ENCODE measurements at places on chromosomes 3 and 15.
A peak's percentile ranks its signal among the peaks of the same experiment; 100 is the strongest.

GRCh38 chr3:73766599-73767381 is 142.0 kb upstream of the PDZRN3 start:
- DNase-seq = no peak

DNA sequence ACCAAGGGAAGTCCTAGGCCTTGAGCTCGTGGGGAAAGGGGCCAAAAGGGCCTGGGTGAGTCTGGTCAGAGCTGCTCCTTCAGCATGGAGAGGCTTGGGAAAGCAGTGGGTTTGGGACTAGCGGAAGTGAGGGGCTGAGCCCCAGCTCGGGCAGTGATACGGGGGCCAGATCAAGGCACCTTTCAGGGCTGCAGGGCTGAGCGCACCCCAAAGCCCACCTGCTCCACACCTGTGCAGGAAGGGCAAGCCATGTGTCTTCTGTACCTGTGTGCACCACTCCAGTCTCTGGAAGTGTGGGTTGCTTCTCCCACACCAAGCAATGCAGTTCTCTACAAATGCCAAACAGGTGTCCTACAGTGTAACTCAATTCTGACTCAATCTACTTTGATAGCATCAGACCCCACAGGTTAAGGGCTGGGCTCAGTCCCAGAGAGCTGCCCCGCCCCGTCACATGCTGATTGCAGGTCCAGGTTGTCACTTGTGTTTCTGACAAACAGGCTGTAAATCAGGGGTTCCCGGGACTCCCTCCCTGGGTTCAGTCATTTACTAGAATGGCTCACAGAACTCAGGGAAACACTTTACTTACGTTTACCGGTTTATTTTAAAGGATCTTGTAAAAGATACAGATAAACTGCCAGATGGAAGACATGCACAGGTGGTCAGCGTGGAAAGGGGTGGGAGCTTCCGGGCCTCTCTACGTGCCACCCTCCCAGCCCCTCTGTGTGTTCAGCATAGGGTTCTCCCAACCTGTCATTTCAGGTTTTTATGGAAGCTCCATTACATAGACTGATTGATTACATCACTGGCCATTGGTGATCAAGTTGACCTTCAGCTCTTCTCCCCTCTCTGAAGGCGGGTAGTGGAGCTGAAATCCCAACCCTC is 28.8 kb upstream of the KLF13 start:
- DNase-seq = peak; percentile 65

- DNase-seq = no peak
Observed at GRCh38 chr3:28935146-28935545, 345.7 kb upstream of the RBMS3 start.

GRCh38 chr3:124688581-124689454 is 41.4 kb upstream of the UMPS start:
- peak; percentile 89 for DNase-seq

GRCh38 chr3:179020112-179020511 is 51.5 kb downstream of the ZMAT3 start:
- no peak for DNase-seq

DNA sequence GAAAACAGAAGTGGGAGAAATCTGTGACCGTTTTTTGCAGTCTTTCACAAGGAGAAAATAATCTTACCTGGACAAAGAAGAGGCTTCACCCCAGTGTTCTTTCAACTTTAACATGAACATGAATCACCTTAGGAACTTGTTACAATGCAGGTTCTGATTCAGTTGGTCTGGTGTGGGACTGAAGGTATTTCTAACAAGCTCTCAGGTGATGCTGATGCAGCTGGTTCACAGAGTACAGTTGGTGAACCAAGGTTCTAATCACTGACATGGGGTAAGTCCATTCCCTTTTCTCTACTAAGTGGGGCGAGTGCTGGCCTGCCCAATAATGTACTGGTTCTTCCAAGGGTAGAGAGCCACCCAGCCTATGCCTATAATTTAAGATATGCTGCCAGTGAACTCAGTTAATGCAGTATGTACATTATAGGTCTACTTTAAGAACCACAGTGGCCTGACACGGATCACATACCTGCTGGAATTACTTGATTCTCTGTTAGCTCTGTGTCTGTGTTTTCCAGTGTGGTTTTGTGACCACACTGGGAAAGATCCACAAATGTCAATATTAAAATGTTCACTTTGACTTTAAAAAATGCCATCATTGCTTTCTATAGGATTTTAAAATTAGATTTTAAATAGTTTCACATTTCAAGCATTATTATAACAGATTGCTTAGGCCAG is 304.1 kb downstream of the ZNF621 start:
- peak; percentile 15 for DNase-seq

GRCh38 chr3:74409066-74409465 is 205.4 kb downstream of the CNTN3 start:
- no peak for DNase-seq

GRCh38 chr3:153099131-153099530 is 62.9 kb upstream of the RAP2B start:
- no peak for DNase-seq

DNA sequence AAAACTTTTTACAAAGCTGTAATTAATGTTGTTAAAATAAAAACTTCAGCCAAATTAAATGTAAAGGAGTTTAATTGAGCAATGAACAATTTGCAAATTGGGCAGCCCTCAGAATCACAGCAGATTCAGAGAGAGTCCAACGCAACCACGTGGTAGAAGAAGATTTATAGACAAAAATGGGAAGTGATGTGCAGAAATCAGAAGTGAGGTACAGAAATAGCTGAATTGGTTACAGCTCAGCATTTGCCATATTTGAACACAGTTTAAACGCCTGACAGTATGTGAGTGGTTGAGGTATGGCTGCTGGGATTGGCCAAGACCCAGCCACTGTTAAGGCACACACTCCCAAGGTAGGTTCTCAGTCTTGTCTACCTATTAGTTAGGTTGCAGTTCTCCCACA is 14.4 kb upstream of the PLA2G4D start:
- no peak for DNase-seq

GRCh38 chr3:99562990-99563607 is 75.3 kb upstream of the COL8A1 start:
- DNase-seq = no peak

DNA sequence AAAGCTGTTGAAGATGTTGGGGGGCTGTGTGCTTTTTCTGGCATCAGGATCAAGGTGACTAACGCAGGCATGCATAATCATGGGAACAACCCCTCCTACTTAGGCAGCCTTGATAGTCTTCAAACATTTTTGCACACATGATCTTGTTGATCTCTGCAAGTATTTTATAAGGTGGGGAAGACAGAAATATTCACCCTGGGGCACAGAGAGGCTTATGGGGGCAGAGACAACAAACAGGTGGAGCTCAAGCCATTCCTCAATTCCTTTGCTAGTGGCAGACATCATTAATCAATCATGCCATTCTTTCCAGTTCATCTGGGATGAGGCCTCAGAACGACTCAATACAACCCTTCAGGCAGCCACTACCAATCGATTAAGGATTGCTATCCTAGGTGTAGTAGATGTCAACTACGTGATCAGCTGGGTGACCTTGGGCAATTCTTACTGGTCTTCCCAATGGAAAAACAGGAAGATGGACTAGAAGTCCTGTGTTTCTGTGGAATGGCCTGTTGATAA is 110.3 kb upstream of the SMAD3 start:
- no peak for DNase-seq

DNA sequence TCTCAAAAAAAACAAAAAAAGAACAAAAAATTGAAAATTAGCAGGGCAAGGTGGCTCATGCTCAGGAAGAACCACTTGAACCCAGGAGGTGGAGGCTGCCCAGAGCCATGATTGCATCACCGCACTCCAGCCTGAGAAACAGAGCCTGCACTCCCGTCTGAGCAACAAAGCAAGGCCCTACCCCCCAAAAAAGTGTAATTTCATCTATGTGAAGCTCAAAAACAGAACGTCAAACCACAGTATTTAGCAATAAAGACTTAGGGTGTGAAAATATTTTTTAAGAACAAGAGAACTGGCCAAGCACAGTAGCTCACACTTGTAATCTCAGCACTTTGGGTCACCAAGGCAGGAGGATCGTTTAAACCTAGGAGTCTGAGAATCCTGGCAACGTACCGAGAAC is 38.2 kb downstream of the STAG1 start:
- DNase-seq = no peak

DNA sequence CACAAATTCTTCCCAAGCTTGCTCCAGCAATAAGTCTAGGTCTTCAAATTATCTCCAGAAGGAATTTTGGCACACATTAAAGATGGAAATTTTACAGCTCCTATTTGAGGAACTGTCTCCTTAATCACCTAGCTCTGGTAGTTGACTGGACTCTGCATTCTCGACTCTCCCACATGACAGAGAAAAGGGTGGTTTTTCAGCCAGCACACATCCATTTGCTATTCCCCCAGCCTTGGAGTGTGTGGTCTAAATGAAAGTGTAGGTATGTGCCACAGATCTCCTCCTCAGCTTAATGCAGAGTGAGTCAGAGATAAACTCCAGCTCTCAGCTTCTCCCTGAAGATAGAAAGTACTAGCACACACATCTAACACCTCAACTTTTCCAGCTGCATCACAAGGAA is 62.2 kb upstream of the ALCAM start:
- no peak for DNase-seq

DNA sequence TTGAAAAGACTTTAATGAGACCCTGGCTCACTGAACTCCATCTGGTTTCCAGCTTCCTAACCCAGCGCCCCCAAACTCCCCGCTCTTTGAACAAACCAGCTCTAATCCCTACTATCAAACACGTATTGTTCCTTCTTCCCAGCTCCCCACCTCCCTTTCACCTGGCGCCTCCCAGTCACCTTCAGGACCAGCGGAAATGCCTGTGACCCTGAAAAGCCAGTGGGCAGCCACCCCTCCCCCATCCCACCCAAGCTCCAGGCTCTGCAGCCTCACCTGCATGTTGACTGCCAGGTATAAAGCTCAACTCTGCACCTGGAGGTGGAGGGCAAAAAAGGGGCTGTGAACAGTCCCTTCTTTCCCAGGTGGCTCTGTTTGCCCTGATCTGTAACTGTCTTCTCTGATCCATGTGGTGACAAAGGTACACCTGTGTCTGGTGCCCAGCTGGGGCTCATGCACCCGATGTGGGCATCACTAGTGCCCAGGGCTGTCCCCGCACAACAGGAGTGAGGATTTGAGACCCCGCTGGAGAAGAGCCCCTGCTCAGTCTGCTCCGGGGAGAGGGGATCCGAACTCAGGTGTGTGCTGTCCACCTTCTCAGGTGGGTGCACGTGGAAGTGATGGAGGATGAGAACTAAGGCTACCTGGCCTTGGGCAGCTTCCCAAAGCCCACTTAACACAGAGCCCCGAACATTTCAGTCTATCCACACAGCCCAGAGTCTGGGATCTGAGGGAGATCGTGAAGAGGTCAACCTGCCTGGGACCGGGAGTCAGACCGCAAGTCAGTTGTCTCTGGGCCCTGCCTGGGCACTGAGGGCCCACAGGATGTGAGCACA is 128.9 kb downstream of the NSMCE3 start:
- DNase-seq = peak; percentile 80

- no peak for DNase-seq
Observed at GRCh38 chr15:63519041-63519440, 14.6 kb downstream of the USP3 start.

GRCh38 chr15:38201714-38202113 is 50.9 kb upstream of the SPRED1 start:
- DNase-seq = no peak

GRCh38 chr15:70252951-70253320 is 155.2 kb upstream of the TLE3 start:
- DNase-seq = no peak

- DNase-seq = peak; percentile 89
Observed at GRCh38 chr15:75454471-75455378, 3.2 kb upstream of the SIN3A start.

- DNase-seq = no peak
Observed at GRCh38 chr15:53320816-53321215, 438.6 kb downstream of the WDR72 start.

GRCh38 chr3:71688121-71688520 is 37.1 kb downstream of the EIF4E3 start:
- no peak for DNase-seq

GRCh38 chr15:89430530-89431341 is 65.6 kb downstream of the RHCG start:
- DNase-seq = peak; percentile 95

- DNase-seq = no peak
Observed at GRCh38 chr3:30231277-30232141, 374.9 kb upstream of the TGFBR2 start.

DNA sequence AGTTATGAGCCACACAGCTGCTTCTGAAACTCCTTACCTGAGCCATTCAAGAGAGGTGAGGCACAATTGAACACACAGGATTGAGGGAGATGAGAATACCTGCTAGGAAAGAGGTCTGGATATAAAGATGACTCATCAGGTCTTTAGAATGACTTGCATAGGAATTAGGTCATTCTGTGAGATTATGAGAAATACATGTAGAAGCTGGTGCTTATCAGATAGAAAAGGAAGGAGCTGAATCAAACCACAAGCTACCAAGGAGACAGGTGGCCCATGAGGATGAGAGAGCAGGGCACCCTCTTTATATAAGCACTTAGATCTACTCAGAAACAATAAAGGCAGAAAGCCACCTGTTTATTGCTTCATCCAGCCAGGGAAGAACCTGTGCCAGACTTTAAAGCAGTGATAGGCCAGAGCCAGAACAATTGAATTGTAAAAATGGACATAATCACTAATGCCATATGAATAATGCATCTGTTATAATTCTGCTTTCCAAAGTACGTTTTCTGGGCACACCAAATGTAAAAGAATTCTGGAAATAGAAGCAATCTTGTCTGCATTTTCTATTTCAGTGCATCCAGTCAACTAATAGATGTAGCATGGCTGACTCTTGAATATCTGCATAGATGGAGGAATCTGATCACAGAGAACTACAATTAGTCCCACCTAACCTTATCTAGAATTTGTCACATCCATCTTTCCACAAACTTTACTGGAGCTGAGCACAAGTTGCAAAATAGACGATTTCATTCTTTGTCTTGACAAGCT is 74.9 kb downstream of the PIK3R4 start:
- no peak for DNase-seq

DNA sequence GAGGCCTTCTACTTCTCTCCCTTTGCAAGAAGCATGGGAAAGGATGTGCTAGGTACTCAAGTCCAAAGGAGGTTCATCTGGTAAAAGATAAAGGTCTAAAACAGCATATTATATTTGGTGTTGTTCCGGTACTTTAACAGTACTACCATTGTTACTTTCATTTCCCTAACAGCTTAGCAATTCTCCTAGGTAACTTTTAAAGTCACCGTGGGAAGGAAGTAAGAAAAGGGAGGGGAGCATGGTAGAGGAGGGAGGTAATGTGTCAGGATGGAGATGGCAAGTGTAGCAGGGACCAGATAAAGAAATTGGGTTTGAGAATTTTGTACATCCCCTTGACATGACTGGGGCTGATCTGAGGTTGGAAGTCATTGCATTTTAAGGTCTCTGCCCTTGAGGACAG is 89.4 kb upstream of the SKOR1 start:
- DNase-seq = no peak

GRCh38 chr3:134832585-134832984 is 37.5 kb downstream of the EPHB1 start:
- DNase-seq = no peak

DNA sequence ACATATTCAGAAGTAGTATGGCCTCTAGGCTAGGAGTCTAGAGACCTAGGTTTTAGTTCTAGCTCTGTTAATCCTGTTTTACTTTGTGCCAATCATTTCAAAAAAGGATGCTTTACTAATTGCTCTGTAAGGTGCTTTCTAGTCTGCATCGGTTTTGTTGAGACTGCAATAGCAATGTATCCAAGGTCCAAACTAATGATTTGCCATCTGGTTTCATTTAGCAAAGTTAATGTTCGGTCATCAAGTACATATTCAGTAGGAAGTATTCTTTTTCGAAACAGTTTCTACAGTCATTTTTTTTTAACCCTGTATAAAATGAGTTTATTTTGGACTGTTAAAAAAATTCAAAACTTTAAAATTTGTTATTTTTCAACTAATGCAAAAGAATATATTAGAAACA is 2.0 kb upstream of the GALK2 start:
- no peak for DNase-seq
